Activated T-helper 1 cell treated with anti-CD3 and anti-CD28 coated beads, Interleukin-2, amount 50 U/mL, for 16 hours (primary cell): ENCODE measurements at places on chromosomes 12 and 14.

- no peak for DNase-seq
These were observed 127.4 kb downstream of the KCNK10 start for GRCh38 chr14:88195676-88196075.

GRCh38 chr14:103739466-103739792 lies 23.8 kb downstream of the ZFYVE21 start:
- no peak for DNase-seq

DNA sequence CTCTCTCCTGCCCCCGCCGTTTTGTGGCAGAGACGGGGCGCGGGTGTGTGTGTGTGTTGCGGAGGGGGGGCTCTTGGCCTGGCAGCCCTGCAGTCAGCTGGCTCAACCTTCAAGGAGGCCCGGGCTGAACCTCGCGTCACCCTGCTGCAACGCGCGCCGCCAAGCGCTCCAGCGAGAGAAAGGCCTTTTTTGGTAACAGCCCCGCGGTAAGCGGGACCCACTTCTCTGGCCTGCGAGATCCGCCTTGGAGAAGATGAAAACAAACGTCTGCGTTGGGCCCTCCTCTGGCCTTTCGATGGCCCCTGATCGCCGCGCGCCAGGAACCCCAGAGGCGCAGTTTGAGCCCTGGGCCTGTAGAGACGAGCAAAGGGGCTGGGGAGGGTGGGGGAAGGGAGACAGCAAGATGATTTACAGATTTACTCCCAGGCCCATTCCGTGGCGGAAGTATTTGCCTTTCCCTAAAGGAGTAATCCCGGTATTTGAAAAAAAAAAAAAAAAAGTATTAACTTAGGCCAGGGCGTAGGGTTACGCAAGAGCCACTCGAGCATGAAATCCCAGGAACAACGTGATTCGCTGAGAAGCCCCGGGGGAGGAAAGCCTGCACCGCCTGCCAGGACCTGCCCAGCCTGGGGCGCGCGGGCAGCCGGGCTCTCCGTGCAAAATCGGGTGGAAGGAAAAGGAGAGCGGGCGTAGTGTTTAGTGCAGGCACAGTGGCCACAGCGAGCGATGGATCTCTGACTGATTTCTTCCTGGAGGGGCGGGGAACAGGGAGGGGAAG lies 4.5 kb upstream of the IRF2BPL start:
- peak; percentile 52 for DNase-seq

DNA sequence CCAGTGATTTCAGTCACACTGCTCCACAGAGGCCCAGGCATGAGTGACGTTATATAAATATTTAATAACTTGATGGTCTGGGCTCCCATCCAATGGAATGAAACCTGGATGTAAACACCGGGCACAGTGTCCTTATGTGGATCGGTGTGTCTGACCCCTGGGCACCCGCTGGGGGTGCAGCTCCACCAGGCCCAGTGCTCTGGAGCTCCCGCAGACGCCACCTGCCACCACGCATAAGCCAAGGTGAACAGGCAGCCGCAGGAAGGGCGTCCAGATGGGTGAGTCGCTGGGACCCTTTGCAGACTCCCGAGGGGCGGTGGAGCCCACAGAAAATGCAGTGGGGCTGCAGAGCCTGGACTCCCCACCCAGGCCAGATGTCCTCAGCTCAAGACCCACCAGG lies 121.6 kb downstream of the SCARB1 start:
- DNase-seq, result no peak

GRCh38 chr14:30349520-30349919 lies 209.4 kb upstream of the G2E3 start:
- no peak for DNase-seq

DNA sequence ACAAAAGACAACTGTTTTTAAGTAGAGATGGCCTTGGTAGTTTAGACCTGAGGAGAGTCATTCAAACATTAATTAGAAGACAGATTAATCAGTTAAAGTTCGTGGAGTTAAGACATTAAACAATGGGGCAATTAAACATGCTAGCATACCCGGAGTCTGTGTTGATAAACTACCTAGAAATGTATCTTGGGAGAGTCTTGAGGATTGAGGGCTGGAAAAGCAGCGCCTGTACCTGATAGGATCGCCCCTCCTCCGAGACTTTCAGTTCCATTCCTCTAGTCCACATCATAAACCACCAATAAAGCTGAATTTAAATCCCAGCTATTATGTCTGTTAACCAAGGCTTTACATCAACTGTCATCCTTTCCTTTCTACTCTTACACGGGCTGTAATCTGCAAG lies 1.0 kb upstream of the KRAS start:
- DNase-seq, result no peak

- no peak for DNase-seq
These were observed 266.8 kb upstream of the MIS18BP1 start for GRCh38 chr14:45519766-45520165.

GRCh38 chr12:51183816-51184215 lies 10.9 kb upstream of the TFCP2 start:
- no peak for DNase-seq

DNA sequence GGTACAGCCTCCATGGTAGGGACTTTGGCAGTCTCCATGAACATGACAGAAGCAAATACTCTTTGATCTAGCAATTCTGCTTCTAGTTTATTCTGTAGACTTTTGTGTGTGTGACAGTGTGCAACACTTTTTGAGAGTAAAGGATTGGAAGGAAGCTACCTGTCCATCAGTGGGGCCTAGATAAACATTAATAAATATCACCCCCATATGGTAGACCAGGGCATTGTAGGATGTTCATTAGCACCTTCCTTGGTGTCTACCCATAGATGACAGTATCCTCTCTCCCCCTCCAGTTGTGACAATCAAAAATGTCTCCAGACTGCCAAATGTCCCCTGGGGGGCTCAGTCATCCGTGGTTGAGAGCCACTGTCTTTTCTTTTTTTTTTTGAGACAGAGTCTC lies 10.8 kb downstream of the SNRNP35 start:
- no peak for DNase-seq

DNA sequence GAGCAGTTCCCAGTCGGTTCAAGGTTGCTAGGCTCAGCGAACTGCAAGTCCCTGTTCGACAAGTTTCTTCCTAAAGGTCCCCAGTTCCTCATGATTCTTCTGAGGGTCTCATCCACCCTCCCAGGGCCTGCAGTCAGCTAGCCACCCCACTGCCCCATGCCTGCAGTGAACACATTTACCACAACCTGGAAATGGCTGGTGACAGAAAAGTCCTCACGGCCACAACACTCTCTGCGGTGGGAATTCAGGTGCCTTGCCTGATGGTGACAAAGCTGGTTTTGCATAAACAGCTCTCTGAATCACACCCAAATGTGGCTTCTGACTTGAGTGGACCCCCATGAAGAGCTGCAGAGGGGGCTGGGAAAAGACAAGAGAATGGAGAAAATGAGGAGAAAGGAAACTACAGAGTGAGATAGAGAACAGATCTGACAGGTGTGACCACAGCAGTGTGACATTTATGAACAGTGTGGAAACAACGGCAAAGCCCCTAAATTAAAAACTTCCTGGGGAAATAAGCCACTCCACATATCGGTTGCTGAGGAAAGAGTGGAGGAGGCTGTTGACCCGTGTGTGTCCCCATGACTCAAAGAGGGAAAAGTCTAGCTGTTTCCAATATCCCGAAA lies 1.3 kb upstream of the CD27 start:
- DNase-seq, result no peak

- no peak for DNase-seq
These were observed 87.6 kb downstream of the GALNT8 start for GRCh38 chr12:4807813-4808212.

DNA sequence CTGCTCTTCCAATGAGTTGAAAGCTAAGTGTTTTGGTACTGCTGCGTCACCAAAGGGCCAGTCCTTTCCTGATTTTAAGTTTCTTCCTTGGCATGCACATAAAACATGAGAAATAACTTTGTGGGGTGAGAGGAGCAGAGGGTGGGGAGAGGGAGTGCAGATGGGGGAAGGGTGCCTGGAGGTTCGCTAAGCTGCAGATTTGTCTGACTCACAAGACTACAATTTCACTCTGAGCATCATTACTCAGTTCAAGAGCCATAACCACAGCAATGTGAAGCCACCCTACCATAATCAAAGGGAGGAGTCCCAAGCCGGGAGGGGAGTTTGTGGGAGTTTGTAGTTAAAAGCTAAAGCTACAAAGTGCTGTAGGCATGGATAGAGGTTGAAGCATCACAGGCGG lies 136.1 kb downstream of the ANO2 start:
- no peak for DNase-seq

GRCh38 chr14:102046337-102047278 lies 40.2 kb downstream of the HSP90AA1 start:
- no peak for DNase-seq

DNA sequence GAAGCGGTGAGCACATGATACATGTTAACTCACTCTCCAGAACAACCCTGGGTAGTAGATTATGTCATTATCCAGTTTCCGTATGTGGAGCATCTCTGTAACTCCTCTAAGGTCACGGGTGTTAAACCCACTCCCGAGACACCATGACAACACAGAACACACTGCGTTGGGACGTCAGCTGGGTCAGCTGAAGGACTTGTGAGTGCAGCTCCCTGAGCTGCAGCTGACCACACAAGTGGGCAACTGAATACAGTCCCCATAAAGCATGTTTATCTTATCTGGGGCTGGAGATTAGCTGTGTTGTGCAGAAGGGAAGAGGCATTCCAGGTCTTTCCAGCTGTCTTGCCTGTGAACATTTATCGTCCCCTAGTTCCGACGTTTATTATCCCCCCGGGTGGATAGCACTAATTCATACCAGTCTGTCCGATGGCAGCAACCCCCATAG lies 211.5 kb downstream of the CHST11 start:
- DNase-seq, result no peak

DNA sequence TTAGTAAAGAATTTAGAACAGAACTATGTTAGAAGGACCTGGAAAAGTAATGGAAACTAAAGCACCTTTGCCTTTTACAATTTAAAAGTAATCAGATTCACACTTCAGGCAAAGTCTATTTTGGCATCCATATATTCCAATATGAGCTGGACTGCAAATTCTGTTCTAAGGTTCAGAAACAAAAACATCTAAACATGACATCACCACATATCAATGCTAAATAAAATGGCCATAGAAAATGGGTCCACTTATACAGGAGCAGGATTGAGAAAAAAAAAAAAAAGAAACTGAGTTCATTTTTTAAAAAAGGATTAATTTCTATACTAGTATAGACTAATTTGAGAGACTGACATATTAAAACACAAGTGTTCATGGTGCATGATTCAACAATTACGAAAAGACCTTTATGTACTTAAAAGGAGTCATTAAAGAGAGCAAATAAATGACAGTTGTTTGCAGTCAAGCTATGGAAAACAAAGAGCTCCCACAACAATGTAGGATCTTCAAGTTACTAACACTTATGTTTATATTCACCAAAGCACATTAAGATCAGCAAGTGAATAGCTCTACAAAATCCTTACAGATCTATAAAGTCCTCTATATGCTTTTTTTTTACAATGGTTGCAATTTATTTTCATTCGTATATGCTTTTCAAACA lies 45.7 kb downstream of the DICER1 start:
- no peak for DNase-seq

GRCh38 chr14:50910495-50911420 lies 33.5 kb downstream of the PYGL start:
- DNase-seq, result no peak

- DNase-seq, result peak; percentile 68
These were observed 42.0 kb upstream of the GPR68 start for GRCh38 chr14:91286530-91286937.

DNA sequence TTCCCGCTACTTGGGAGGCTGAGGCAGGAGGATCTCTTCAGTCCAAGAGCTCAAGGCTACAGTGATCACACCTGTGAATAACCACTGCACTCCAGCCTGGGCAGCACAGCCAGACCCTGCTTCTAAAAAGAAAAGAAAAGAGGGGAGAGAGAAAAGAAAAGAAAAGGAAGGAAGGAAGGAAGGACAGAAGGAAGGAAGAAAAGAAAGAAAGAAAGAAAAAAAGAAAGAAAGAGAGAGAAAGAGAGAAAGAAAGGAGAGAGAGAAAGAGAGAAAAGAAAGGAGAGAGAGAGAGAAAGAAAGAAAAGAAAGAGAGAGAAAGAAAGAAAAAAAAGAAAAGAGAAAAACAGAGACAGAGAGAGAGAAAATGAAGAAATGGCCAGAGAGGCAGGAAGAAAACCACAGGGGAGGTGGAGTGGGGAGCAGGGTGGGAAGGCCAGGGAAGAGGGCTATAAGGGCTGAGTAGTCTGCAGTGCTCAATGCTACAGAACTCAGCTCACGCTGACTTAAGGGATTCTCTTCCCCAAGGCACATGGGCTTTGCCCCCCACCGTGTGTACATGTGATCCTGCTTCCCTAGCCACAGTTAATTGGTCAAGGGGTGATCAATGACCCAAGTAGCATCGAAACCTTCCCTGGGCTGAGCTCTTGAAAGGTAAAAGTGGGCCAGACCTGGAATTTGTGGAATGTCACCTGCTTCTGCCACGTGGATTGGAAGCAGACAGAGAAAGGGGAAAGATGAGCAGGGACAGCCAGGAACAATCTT lies 90.4 kb upstream of the TMCC3 start:
- no peak for DNase-seq

DNA sequence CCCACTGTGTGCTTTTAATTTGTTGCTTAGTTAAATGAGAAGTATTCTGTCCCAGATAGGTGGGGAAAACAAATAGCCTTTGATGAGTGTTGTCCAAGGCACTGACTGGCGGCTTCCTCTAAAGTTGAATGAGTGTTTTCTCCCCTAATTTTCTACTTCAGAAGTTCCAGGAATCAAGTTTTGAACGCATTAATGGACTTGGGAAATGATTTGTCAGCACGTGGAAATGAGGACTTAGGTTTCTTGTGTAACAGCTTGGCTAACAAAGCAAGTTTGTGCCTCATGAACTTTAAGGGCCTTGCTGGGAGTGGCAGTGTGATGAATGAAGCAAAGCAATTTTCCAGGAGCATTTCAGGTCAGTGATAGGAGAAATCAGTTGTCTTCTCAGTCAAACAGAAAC lies 56.9 kb downstream of the LIN52 start:
- DNase-seq, result no peak

DNA sequence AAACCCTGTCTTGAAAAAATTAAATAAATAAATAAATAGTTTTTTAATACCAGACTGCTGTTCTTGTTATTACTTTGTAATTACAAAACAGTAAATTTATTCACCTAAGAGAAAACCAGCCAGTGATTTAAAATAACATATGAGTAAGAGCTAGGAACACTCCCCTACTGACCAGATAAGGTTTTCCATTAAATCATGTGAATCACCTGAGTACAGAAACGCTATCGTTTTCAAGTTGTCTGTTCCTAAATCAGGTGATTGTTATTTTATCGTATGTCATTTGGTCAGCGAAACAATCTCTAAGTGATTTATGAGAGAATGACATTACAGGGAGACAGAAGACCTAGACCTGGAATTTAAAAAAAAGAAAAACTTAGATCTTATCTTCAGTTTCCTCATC lies 47.3 kb downstream of the RPS29 start:
- no peak for DNase-seq

DNA sequence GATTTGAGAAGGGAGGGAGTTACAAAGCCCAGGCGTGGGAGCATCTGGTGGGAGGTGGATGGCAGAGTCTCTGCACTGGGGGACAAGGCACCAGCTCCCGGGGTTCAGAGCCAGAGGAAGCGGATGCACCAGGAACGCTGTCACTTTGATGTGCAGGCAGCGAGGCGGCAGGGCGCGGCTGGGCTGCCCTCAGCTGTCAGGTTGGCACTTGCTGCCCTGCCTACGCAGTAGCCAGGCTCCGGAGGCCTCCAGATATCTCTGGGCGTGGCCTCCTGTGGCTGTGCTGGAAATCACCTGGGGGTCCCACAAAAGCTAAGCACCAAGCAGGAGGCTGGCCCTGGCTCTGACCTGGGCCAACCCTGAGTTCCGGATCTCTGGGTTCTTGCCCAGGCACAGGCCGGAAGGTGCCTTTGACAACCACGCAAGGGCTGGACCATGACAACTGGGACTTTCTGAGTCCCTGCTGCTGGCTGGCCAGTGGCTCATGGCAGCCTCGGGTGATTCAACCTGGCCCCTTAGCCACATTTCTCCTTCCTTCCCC lies 62.1 kb upstream of the MAP1LC3B2 start:
- no peak for DNase-seq
